ENCODE measurements at places on chromosomes 6 and 20.

DNA sequence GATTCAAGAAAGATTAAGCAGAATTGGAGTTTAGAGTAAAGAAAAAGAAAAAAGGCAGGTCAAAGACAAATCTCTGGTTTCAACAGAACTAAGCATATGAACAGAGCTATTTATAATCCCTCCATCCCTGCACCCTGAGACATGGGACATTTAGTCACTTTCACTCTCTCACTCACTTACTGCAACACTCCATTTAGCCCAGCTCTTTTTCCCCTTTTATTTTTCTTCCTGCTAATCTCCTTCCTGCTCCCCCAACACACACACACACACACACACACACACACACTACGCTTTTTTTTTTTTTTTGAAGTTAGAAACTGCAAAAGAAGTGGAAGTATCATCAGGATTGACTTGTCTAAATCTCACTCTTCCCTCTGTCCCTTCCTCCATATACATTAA is 45.1 kb upstream of the TBC1D7 start:
- DNase-seq: no peak

DNA sequence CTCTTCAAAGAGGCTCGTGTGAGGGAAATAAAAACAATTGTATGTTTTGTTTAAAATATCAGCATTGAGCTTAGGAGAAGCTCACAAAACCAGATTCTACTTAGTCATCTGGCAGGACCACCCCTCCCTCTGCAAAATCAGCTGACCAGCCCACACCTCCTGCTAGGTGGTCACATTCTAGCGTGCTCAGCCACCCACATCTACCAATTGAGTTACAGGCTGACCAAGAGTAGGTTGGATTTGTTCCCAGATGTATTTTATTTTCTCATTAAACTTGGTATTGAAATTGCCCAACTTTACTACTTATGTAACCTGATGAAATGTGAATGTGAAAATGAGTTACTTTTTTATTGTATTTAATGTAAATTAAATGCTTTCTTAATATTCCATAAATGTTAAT is 56.2 kb downstream of the SLC22A2 start:
- DNase-seq: no peak

DNA sequence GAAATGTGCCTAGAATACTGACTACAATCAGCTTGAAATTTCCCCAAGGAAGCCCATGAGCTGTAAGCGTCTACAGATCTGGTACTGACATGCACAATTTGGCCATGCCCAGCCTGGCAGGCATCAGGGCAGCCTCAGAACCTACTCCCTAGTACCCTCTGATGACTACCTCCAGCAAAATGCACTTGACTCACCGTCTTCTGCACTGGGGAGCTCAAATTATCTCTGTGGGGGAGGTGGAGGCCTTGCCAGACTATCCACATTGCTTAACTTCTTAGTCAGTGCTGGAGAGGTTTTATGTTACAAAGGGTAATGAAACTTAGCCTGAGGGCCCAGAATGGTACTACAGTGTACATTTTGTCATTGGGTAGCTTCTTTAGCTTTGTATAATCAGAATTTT is 126.0 kb upstream of the ADGRF1 start:
- no peak for DNase-seq

- no peak for DNase-seq
These were observed 113.8 kb downstream of the IRF4 start for GRCh38 chr6:505374-505773.

DNA sequence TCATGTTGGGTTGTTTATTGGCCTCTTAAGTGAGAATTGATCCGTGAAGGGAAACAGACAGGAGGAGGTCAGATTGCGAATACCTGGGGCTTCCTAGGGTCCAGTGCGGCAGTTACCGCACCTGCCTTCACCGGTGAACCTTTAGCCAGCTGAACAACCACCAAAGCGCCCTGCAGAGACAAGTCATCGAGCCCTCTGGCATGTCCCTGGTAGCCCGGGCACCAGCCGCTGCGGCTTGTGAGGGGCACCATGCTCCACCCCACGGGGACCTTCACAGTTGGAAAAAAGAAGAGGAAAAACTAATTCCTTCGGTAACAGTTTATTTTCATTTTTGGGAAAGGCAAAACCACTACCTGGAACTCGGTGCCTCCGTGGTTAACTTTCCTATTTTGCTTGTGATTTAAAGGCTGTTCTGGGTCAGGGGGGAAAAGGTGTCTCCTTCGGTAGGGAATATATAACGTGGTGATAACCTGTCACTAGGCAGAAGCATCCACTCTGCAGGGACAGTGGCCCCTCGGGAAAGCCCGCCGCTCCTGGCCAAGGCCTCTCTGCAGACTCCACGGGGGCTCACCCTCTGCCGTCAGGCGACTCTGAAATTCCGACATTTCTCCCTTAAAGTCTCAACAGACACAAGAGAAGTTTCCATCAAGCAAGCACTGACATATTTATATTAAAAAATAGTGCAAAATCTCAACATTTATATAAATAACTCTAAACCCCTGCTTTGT is 30.7 kb upstream of the ZBP1 start:
- no peak for DNase-seq

GRCh38 chr20:5353624-5354496 is 37.1 kb upstream of the PROKR2 start:
- no peak for DNase-seq

DNA sequence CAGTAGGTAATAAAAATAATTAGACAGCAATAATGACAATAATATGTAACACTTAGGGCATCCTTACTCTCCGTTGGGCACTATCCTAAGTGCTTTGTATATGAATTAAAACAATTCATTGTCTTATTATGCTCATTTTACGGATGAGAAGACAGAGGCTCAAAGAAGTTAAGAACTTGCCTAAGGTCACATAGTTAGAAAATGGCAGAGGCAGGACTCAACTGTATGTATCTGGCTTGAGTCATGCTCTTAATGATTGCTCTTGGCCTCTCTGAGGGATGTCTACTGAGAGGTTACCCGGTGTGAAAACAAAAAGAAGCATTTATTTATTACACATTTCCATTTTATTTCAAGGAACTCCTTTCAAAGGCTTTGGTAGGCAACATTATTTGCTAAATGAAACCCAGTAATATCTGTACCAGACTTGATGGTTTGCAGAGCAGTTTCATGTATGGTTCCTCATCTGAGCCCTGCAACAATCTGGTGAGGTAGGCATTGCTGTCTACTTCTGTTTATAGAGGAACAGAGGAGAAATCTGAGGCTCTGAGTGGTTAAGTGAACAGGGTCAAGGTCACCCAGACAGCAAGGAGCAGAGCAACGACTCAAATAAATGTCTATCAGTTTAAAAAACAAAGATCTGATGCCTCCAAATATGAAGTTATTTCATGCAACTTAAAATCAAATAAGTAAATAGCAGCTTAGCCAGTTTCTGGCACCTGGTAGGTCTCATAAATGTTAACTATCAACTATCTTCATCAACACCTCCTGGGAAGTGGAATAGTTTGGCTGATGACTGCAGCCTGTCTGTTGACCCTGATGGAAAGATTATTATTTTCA is 4.2 kb upstream of the PARD6B start:
- no peak for DNase-seq

DNA sequence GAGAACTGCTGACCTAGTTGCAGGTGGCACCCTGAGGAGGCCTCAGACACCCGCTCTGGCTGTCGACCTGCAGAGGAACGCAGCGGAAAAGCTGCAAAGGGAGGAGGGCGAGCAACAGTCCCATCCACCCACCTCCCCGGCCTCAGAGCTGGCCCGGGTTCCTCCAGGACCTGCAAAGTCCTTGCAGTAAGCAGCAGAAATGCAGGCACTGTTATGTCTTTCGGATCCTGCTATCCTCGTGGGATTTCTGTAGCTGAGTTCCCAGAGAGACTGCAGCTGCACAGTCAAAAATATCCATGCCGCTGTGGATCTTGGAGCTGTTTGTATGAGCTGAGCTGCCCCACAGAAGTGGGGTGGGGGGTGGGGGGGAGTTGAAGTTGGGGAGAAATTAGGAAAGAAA is 251.3 kb downstream of the ANKRD60 start:
- DNase-seq: no peak

DNA sequence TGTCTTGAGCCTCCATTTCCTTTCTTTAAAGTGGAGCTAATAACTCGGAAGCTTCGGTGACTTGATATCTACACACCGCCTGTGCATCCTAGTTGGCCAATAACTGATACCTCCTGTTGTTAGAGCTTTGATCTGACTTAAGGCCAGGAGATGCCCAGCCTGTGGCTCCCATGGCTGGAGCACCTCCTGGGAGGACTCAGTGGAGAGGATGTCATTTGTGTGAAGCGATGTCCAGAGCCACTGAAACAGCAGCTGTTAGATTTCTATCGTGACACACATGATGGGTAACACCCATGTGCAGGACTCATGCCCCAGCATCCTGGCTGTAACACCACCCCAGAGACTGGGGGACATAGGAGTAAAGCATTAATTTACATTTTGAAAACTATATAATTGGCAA is 30.8 kb downstream of the SDCBP2 start:
- DNase-seq: no peak

DNA sequence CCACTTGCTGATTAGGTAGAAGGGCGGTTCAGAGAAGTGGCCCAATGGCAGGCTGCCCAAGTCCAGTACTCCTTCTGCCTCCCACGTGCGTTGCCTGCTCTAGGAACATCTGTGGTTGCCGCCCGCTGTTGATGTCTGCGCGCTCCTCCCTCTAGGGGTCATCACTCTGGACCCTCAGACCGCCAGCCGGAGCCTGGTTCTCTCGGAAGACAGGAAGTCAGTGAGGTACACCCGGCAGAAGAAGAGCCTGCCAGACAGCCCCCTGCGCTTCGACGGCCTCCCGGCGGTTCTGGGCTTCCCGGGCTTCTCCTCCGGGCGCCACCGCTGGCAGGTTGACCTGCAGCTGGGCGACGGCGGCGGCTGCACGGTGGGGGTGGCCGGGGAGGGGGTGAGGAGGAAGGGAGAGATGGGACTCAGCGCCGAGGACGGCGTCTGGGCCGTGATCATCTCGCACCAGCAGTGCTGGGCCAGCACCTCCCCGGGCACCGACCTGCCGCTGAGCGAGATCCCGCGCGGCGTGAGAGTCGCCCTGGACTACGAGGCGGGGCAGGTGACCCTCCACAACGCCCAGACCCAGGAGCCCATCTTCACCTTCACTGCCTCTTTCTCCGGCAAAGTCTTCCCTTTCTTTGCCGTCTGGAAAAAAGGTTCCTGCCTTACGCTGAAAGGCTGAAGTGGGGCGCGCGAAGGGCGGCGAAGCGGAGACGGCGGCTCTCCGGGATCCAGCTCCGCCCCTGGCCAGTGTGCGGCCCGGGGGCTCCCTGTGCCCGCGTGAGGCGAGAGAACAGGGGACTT is 8.5 kb downstream of the TRIM15 start:
- DNase-seq: peak; percentile 34

DNA sequence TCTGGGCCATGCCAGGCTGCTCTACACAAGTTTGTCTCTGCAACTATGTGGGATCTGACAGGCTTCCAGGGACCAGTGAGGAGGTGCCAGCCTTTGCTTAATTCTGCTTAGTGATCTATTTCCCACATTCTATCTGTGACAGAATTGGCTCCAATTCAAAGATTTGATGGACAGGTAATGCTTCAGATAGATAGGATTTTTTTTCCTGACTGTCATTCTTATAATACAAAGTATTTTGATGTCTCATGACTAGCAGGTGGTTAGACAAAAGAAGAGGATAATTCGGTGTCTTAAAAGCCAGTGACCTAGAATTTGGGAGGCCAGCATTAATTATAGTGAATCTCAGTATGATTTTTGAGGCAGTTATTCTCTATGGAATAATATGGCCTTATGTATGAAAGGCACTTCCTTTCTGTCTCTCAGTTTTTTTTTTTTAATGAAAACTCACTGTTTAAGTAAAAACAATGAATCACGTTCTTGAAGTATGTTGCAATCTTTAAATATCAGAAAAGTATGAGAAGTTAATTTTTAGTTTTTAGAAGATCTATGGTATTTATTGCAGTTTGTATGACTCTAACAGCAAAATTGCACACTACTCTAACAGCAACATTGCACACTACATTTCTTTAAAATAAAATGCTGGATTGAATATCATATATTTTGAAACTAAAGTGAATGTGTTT is 43.7 kb downstream of the TMEM200A start:
- DNase-seq: no peak

DNA sequence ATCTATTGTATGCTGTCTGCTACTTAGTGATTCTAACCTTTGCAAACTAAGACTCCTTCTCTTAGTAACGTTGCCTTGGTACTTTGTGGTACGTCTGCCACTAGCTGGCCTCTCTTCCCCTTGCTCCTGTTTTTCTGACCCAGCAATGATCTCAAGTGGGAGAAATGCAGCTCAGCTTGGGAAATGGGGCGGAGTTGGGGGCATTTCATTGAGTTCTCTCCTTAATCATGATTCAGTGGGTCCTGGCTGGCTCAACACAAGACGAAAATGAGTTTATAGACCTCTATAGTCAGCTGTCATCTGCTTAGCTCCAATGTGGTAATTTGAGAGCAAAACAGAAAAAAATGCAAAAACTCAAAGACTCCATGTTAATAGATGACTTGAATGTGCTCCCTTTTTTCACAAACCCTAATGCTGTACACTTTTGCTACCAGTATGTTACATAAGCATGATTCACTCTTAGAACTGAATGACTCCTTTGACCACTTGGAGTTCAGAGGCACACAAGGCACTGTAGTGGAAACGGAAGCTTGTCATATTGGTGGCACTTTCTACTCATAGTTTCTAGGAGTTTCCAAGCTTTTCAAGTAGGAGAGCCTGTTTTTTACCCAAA is 55.3 kb upstream of the SOX4 start:
- no peak for DNase-seq
